ENCODE measurements at places on chromosomes 6 and 20.

DNA sequence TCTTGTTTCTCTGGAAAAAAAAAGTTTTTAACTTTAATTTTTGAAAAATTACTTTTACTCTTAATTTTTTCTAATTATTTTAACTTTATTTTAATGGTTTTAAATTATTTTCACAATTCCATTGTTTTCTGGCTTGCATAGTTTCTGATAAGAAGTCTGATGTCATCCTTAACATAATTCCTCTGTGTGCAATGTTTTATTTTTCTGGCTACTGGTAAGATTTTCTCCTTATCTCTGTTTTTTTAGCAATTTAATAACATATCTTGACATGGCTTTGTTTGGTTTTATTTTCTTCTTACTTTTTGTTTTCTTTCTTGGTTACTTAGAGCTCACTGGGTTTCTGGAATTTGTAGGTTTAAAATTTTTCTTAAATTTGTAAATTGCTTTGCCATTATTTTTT is 114.8 kb downstream of the TBXT start:
- DNase-seq, result no peak

- no peak for DNase-seq
Observed at GRCh38 chr6:143109196-143109595, 48.5 kb downstream of the AIG1 start.

GRCh38 chr6:106823732-106824351 is 150.7 kb downstream of the CD24 start:
- no peak for DNase-seq

GRCh38 chr6:135411339-135411738 is 86.2 kb downstream of the AHI1 start:
- no peak for DNase-seq

- no peak for DNase-seq
Observed at GRCh38 chr6:2968600-2969135, 2.7 kb downstream of the SERPINB6 start.

GRCh38 chr20:41054070-41054846 is 25.6 kb downstream of the TOP1 start:
- no peak for DNase-seq

DNA sequence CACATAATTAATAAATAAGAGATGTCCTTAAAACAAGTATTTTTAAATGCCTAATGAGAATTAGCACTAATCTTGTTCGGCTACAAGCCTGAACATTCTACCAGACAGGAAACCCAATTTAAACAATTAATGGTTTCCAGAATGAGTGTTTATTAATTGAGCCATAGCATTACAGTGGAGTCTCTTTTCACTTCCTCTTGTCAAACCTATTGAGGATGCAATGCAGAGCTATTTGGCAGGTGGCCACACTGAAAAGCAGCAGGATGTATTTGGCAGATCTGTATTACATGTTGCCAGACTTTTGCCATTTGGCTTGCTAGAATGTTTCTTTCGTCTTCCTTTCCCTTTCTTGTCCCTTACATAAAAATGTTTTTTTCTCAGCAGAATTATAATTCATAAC is 475.2 kb upstream of the MARCKS start:
- DNase-seq, result peak; percentile 48

DNA sequence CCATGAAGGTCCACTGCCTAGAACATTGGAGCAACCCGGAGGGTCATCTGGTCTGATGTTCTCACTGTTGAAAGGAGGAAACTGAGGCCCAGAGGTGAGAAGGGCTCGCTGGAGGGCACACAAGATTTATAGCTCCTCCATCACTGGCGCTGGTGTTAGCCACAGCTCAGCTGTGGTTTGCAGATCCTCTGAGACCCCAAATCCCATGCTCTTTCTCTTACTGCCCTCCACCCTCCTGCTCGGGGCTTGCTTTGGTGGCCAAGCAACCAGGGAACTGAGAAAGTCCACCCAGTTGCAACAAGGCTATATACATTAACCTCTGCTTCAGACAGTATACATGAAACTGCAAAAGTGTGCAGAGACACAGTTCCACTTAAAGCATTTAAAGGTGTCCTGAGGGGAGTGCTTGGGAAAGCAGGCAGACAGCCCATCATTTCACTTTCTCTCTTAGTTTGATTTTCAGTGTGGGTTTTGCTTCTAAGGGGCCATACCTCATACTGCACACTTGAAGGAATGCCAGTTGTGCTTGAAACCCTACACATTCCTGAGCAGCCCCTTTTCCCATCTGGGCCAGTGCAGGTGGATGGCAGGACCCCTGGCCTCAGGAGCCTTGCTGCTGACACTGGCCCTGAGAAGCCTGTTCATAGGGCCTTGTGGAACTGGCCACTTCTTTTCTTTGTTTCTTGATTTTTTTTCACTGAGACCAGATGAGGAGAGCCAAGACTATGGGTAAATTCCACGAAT is 347.6 kb downstream of the CDC5L start:
- no peak for DNase-seq

GRCh38 chr6:29943053-29943966 is 978 bp downstream of the HLA-A start:
- DNase-seq, result no peak

GRCh38 chr6:32082478-32082877 is 26.7 kb downstream of the TNXB start:
- DNase-seq, result no peak

DNA sequence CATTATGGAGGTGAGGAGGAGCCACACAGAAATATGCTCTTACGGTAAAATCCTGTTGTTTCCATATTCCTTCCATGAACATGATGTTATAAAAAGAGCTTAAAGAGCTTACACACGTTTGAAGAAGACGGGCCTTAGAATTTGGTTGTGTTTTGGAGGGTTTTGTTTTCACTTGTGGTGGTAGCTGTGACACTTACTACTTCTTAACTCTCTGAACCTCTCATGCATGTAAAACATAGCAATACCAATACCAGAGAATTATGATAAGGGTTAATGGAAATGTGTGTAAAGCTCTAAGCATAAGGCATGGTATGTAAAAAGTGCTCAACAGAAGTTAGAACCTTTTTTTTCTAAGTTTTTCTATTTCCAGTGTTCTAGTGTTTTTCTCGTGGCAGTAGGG is 256.1 kb upstream of the KCNQ5 start:
- DNase-seq, result no peak

GRCh38 chr6:84260926-84261325 is 33.5 kb upstream of the CEP162 start:
- DNase-seq, result no peak

DNA sequence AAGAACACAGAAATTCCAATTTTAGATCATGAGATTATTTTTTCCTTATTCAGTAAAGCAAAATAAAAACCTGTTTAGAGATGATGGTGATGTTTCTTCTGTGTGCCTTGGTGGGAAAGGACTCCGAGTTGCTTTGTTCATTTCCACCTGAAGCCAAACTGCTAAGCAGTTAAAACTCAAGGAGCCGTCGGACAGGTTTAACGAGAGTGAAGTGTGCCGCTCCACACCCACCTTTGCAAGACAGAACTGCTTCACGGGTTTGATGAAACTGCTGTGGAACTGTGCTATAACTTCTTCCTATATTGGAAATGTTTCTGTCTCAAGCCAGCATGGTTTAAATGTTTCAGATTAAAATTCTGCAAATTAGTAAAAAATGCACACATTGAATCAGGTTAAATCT is 9.2 kb upstream of the DSP start:
- no peak for DNase-seq

DNA sequence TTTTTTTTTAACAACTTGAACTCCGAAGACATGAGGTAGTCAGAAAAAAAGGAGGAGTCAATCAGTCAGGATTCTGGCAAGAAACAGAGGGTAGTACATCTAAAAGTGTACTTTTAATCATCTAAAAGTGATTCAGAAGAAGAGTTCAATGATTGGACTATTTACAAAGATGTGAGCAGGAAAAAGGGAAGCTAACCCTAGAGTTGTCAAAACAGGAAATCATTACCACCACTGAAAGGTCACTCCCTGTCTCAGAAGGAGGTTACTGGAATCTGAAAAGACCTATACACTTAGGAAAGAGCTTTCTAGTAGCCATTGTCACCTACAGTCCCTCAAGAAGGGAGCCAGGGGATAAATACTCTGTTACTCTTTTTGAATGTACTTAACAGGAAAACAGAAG is 16.7 kb upstream of the LMBRD1 start:
- DNase-seq, result no peak

DNA sequence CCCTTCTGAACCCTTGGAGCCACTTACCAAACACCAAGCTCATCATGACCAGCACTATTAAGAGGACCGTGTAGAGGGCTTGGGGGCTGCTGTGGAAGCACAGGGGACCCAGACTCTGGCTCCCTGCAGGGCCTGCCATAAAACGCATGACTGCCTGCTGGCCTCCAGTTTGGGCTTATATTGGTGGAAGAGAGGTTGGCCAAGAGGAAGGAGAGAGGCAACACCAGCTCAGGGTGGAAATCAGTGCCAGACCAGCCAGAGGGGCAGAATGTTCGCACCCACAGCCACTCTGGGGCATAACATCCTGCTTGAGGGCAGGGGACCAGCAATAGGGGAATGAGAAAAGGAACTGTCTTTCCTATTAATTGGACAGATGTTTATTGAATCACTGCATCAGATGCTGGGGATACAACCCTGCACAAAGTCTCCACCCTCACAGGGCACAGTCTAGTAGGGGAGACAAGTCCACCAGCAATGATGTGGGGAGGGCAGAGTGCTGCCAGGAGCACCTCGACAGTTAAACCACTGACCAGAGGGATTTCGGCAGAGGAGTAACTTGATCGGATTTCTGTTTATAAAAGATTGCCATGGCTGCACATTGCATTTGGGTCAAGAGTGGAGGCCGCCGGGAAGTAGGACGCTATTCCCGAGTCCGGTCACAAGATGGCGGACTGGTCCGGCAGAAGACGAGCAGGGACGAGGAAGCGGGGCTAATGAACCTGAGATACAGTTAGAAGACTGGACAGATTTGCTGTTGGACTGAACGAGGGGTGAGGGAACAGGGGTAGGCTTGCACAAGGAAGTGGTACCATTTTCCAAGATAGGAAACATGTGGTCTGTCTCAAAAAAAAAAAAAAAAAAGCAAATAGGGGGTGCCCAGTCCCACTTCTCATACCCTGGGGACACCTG is at the start of gene LY6G5C:
Gene LY6G5C, minus strand, starts transcription at position 842 of the 909 bp plus-strand sequence. Its CDS starts 694 bp downstream, at position 148.
- peak; percentile 57 for DNase-seq

DNA sequence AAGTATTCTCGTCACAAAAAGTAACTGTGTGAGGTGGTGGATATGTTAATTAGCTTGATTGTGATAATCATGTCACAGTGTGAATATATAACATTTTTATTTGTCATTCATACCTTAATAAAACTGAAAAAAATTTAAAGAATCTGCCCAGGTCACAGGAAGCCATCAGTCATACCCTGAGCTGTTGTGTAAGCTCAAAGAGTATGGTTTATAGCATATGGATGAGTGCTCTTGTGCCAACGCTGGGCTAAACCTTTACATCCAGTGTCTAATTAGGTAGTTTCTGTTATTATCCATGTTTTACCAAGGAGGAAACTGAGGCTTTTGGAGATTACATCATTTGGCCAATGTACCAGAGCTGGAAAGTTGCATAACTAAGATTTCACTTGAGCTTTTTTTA is 11.4 kb downstream of the PKIG start:
- no peak for DNase-seq

DNA sequence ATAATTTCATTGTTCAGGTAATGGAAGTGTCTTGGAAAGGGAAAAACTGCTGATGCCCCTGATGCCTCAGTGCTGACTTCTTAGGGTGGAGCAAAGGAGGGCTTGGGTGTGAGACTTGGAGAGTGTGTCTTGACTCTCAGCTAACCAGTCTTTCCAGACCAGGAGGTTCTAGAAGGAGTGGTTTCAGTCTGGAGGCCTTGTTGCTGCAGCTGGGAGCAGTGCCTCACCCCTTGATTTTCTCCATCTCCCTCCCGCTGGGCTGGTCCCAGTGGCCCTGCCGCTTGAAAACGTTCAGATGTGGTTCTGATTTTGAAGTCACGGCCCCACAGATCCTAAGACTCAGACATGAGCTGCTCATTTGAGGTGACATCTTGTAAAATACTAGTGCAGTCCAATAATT is 5.4 kb downstream of the DSP start:
- no peak for DNase-seq

GRCh38 chr6:45827952-45828530 is 187.6 kb downstream of the CLIC5 start:
- no peak for DNase-seq

DNA sequence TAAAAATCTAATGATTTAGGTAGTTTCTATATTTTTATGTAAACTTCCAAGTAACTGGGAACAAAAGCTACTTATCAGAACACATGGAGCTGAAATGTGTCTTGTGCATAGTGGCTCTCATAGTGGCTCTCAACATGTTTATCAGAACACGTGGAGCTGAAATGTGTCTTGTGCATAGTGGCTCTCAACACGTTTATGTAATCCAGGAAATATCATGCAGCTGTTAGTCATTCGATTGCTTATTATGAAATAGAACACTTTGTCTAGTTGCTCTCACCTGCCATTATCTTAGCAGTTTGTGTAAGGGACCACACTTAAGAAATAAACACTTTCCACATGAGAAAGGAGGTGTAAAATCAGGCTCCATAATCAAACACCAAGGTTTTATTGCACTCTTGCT is 119.2 kb upstream of the ASCC3 start:
- DNase-seq, result no peak

DNA sequence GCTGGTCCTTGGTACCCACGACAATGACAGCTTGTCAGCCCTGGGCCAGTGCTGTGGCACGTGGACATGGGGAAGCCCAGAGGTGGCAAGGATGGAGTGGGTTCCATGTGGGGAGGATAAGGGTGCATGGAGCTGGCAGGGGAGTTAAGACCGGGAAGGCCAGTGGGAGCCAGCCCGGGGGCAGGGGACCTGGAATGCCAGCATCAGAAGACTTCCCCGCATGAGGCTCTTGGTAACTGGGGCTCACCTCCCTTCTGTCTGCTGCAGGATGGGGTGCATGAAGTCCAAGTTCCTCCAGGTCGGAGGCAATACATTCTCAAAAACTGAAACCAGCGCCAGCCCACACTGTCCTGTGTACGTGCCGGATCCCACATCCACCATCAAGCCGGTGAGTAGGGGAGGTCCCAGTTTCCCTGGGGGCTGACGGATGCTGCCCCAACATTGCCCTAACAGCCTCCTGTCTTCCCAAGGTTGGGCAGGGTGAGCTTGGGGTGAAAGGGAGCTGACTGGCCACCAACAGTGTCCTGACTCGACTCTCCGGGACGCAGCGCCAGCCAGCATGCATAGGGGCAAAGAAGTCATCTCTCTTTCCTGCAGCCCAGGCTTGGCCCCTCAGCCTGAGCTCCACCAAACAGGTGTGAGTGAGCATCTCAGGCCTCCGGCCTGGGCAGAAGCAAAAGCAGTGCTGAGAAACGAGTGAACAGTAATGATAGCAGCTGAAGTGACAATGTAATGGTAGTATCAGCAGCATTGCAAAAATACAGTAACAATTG is 19.5 kb downstream of the HCK start:
- no peak for DNase-seq

DNA sequence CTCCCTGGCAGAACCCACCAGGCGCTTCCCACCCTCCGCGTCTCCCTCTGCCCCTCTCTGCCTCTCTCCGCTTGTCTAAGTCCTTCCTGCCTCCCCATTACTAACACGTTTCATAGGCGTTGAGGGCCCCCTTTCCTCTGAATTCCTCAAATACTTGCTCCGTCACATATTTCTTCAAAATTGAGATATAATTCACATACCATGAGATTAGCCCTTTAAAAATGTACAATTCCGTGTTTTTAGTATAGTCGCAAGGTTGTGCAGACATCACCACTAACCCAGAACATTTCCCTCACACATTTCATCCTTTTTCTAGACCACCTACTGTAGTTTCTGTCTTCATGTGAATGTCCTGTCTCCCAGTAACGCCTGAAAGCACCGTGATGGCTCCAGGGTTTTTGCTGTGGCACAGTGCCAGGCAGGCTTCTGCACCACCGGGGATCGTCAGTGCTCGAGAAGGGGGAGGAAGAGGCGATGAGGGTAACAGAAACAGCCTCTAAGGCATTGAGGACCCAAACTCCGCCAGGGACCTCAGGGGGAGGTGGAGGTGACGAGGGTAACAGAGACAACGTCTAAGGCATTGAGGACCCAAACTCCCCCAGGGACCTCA is 141.9 kb upstream of the SNX9 start:
- no peak for DNase-seq
